Left ventricle myocardium inferior (tissue), 1 donor: ENCODE measurements at places on chromosomes 11 and 22. TPM values are rescaled to one million over a fixed set of nuclear protein-coding genes. Genes with fewer than 3 reads are reported as not detected.

DDI1 gene
- total RNA-seq: not detected

- peaks cover 80% of the 10 kb centered on the region for H3K4me1 ChIP-seq
- peak overlapping the region; percentile 98 for H3K27ac ChIP-seq
- no peak for DNase-seq
- no peaks in the 10 kb centered on the region for H3K27me3 ChIP-seq
- H3K4me3 ChIP-seq: peak overlapping the region; percentile 78
- peaks cover 24% of the 10 kb centered on the region for H3K36me3 ChIP-seq
Measured at GRCh38 chr22:37677493-37677974, 2.1 kb downstream of the LGALS1 start.

DNA sequence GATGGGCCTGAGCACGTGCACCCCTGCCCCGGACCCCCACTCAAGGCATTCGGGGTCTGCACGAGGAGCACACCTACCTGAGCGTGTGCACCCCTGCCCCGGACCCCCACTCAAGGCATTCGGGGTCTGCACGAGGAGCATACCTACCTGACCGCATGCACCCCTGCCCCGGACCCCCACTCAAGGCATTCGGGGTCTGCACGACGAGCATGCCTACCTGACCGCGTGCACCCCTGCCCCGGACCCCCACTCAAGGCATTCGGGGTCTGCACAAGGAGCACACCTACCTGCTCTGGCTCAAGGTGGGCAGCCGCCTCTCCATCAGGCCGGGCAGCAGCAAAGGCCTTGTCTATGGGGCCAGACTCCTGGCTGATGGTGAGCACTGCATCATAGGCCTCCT lies 48.7 kb upstream of the LRRC32 start:
- H3K27me3 ChIP-seq: peaks cover 6% of the 10 kb centered on the region
- DNase-seq: no peak
- H3K4me1 ChIP-seq: peaks cover 12% of the 10 kb centered on the region
- no peaks in the 10 kb centered on the region for H3K36me3 ChIP-seq
- H3K27ac ChIP-seq: no peak overlapping the region

GRCh38 chr11:115892016-115892415 lies 387.8 kb upstream of the CADM1 start:
- H3K27ac ChIP-seq: no peak overlapping the region
- H3K36me3 ChIP-seq: no peaks in the 10 kb centered on the region
- no peak for DNase-seq
- peaks cover 4% of the 10 kb centered on the region for H3K27me3 ChIP-seq
- H3K4me3 ChIP-seq: no peak overlapping the region
- no peaks in the 10 kb centered on the region for H3K4me1 ChIP-seq

CRYBB3 gene
- not detected for total RNA-seq

ELFN2 gene
- not detected for total RNA-seq

TYR gene
- not detected for total RNA-seq

PEX26 gene
- 20.5 TPM for total RNA-seq
